ENCODE measurements at places on chromosomes 2 and 18. TPM values are rescaled to one million over a fixed set of nuclear protein-coding genes. Genes with fewer than 3 reads are reported as not detected.

GKN1 gene
- not detected for total RNA-seq

OR6B2 gene
- not detected for total RNA-seq

SLC38A11 gene
- not detected for total RNA-seq

GBX2 gene
- not detected for total RNA-seq

CFAP210 gene
- not detected for total RNA-seq

GPC1 gene
- total RNA-seq, result 130 TPM

ARHGAP28 gene
- total RNA-seq, result 0.21 TPM

AQP4 gene
- 0.72 TPM for total RNA-seq

POTEJ gene
- not detected for total RNA-seq

TGFBRAP1 gene
- total RNA-seq, result 20.7 TPM

SPHKAP gene
- not detected for total RNA-seq

EFHD1 gene
- total RNA-seq, result 1.2 TPM

EN1 gene
- total RNA-seq, result not detected

HOXD10 gene
- total RNA-seq, result not detected

RNF152 gene
- total RNA-seq, result 31.6 TPM

MEIS1 gene
- total RNA-seq, result 26.4 TPM

RFX8 gene
- not detected for total RNA-seq

STON1 gene
- 0.21 TPM for total RNA-seq

SRD5A2 gene
- not detected for total RNA-seq

RAB17 gene
- total RNA-seq, result 2.1 TPM

TSPYL6 gene
- total RNA-seq, result not detected

AFF3 gene
- total RNA-seq, result not detected

MEP1B gene
- total RNA-seq, result not detected

All from tracheal epithelial cell (primary cell).